ENCODE measurements at places on chromosomes 16 and 17.

DNA sequence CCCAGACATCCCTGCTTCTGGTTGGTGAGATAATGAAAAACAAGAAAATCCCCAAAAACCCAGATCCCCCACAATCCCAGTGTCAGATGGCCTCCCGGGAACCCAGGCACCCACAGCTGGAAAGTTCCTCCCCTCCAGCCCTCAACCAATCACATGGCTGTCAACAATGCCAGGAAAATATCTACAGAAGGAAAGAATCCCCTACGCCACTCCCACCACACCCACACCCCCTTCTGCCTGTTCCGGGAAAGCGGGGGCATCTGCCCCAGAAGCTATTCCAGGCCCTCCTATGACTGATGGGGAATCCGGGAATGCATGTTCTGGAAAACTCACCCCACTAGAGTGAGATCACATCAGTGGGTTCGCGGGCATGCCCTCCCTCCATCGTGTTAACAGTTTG is 1.8 kb downstream of the TMEM95 start:
- no peak for DNase-seq

GRCh38 chr17:29566473-29567303 is at the start of gene ABHD15:
Gene ABHD15 (minus strand): TSS chr17:29567037. CDS start chr17:29566966, 71 bp downstream.
- no peak for DNase-seq

GRCh38 chr16:54053891-54054820 is 232.4 kb downstream of the IRX3 start:
- no peak for DNase-seq

- no peak for DNase-seq
Measured at GRCh38 chr17:77869665-77870132, 88.8 kb upstream of the TNRC6C start.

DNA sequence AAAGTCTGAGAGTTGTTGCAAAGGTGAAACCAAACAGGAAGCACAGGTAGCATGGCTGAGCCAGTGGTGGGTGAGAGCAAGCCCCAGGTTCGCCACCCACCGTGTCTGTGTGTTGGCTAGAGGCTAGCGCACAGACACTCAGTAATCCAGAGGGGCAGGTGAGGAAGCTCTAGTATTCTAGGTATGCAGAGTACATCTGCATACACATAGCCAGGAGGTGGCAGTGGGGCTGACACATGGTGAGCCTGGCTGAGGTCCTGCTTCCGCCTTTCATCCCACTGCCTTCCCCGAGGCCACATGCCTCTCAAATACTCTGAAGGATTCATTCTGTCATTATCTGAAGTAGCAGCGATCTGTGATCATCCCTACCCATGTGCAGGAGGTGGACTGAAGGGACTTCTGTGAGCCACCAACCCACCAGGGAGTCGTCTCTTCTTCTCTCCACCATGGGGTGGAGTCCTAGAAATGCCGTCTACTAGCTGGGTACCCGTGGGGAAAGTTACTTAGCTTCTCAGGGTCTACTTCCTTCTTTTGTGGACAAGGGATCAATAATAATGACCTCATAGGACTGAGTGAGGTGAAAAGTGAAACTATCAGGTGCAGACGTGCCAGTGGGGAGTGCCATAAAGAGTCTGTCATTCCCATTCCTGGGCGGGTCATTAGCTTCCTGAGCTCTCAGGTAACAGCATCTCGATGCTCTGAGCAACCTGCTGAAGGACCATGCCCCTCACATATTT is 36.0 kb upstream of the ICAM2 start:
- DNase-seq: no peak

GRCh38 chr17:9615486-9615885 is 29.8 kb upstream of the USP43 start:
- no peak for DNase-seq
